ENCODE measurements at places on chromosomes 5 and 9.

DNA sequence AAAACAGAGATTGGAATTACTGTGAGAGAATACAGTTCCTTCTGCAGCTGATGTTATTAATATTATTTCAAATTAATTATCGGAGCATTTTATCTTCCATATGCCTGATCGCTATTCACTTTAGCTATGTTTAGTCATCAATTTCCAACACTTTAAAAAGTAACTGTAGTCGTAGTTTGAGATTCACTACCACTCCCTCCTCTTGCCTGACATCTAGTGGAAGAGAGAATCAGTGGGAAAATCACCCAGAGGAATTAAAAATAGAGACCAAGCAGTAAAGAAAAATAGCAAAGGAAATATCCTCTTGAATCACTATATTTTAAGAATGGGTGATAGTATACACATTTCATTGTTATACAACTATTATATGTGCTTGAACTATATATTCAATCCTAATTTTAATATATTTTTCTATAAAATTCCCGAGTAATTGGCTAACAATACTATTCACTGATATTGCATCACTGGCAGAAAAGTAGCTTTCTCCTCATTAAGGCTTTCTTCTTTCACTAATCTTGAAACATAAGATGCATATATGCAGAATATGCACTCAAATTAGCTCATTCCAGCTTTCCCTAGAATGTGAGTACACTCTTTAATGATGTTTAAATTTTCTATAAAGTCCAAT lies 708.7 kb downstream of the CDH9 start:
- DNase-seq: no peak

DNA sequence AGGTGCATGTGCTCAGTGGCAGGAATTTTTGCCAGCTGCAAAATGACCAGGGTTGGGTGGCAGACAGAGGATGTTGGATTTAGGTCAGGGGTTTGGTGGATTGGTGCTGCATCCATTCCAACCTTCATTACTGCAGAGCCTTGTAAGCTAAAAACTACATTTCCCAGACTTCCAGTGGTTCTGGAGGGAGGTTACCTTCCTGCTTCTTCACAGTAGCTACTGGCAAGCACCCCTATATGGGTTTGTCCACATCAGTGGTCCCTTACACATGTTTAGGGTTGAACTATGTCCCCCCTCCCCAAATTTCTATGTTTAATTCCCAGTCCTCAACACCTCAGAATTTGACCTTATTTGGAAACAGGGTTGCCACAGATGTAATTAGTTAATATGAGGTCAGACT lies 20.7 kb upstream of the IL17B start:
- DNase-seq: no peak

DNA sequence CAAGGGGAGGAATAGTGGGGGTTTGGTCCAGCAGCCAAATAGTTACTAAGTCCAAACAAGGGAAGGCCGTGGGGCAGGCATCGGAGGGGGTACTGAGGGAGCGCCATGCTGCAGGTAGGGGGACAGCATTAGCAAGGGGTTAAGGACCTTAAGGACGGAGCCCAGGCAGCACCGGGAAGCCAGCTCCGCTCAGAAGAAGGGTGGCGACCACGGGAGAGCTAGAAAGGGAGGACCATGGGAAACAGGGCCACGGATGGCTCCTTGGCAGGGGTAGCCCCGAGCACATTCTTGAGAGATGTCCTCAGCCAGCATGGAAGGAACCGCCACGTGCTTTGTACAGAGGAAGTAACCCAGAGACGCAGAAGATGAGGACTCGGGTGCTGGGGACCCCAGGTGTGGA lies 76.2 kb upstream of the STXBP1 start:
- DNase-seq: no peak

GRCh38 chr5:179120421-179120861 lies 60.3 kb downstream of the ZNF354C start:
- no peak for DNase-seq

GRCh38 chr5:137266186-137266585 lies 232.9 kb downstream of the SPOCK1 start:
- DNase-seq: no peak

GRCh38 chr5:133546500-133546899 lies 65.8 kb downstream of the FSTL4 start:
- DNase-seq: no peak

GRCh38 chr9:34540827-34541226 lies 18.0 kb upstream of the ENHO start:
- no peak for DNase-seq

DNA sequence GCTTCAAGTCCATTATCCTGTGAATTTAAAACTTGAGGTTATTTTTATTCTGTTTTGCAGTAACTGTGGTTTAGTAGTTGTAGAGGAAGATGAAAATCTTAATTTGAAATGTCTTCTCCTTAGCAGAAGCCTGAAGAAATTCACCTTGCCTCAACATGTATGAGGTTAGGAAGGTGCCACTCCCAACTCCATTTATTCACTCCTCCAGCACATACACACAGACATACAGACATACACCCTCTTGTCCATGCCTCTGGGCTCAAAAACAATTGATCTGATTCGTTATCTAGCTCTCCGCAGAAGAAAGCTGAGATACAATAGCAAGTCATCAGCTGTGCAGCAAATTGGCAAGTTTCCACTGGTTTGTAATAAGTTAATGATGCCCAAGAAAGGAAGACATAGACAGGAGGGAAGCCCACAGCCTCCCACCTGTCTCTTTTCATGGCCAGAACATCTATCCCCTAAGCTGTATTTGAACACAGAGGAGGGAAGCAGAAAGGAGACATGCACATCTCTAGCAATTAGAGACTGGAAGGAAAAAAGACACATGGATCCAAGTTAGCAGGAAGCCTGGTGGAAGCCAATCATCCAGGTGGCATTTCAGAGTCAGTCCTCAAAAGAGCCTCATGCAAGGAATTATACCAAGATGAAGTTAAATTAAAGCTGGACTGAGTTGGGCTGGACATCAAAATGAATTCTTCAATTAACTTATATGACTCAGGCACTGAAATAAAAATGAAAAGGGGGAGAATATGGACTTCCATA lies 257.9 kb downstream of the ASTN2 start:
- no peak for DNase-seq

- DNase-seq: no peak
Observed at GRCh38 chr9:3479514-3480352, 46.1 kb downstream of the RFX3 start.

DNA sequence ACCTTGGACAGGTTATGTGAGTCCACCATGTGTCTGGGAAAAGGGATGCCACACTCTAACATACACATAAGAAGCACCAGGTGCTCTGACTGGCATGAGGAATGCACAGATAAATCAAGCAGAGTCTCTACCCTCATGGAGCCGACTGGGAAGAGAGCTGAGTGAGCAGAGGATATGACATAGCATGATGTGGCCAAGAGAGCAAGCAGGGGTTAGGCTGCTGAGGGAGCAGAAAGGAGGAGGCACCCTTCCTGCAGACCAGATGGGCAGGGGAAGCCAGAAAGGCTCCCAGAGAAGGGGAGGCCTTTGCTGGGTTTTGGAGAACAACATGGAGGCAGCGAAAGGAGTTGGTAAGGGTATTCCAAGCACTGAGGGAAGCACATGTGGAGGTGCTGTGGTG lies 223.1 kb downstream of the GNA14 start:
- no peak for DNase-seq

DNA sequence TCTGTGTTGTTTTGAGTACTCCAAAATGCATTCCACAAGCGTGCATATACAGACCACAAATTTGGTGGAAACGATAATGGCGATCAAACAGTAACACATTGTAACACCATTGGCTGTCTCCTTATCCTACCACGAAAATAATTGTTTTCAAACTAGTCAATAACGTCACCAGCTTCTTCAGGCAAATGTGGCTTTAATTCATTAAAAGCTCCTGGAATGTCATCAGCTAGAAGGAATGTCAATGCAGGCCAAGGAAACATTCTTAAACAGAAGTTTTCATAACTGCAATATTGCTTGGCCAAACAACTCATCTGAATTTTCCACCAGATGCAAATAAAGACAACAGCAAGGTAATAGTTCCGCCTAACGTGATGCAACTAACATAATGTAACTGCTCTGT lies 71.6 kb upstream of the XPA start:
- DNase-seq: no peak

DNA sequence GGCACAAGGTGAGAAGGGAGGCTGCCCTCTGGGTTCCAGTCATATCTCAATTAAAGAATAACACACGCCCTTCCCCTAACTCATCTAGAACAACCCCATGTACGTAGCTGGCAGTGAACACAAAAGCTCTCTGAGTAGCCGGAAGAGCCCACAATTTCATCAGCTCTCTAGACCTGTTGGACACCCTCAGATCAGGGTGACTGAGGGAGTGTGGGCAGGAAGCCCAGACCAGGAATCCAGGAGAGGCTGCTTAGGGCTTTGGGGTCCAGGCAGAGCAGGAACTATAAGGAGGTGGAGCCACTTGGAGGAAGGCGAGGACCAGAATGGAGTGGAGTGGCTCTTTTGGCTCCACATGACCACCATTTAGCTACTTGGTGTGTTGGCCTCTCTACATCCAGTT lies 237.4 kb downstream of the NR3C1 start:
- DNase-seq: no peak

DNA sequence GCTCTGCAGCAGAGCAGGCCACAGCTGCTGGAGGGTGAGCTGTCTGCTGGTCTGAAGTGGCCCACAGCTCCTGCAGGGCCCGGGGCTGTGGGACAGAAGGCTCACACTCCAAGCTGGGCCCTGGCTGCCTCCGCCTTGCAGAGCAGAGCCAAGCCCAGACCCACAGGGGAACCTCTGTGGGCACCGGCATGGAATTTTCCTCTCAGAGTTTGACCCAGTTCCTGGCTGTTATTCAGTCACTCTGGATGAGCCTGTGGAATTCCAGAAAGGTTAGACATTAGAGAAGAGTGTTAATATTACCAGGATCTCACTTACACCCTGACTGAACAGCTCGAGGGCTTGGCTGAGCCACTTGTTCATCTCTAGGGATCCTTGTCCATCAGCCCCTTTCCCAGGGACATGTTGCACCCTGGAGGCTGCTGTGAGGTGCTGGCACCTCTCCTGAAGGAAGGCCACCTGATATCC lies 17.5 kb downstream of the IL9 start:
- DNase-seq: no peak

GRCh38 chr5:127564002-127564769 lies 46.7 kb downstream of the PRRC1 start:
- no peak for DNase-seq

DNA sequence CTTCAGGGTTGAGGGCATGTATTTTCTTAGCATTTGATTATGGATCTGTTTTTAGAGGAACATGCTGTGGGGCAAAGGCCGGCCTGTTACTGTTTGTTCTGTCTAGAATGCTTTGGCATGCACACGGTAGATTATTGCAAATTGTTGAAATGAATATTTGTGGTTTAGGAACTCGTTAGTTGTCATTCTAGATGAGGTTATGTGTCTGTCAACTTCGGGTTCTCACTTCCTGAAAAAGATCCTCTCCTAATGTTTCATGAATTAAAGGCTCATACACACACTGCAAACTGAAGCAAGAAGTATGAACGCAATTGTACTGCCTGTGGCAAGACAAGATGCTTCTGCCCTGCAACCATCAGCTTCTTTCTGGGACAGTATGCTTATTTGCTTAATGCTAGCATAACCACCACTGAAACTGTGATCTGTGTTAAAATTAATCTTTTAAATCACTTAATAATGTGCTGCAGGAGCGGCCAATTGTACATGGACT lies 99.6 kb downstream of the BASP1 start:
- DNase-seq: no peak

GRCh38 chr5:180487556-180487955 lies 6.6 kb upstream of the CNOT6 start:
- no peak for DNase-seq

GRCh38 chr5:143359869-143360268 lies 43.6 kb downstream of the NR3C1 start:
- no peak for DNase-seq

GRCh38 chr5:151885138-151885908 lies 39.3 kb downstream of the GLRA1 start:
- no peak for DNase-seq

- DNase-seq: no peak
Observed at GRCh38 chr9:79013715-79014610, 557.8 kb upstream of the TLE4 start.

- DNase-seq: no peak
Observed at GRCh38 chr9:101495810-101496209, 37.8 kb upstream of the RNF20 start.

- no peak for DNase-seq
Observed at GRCh38 chr5:73768-74502, 18.0 kb upstream of the PLEKHG4B start.

DNA sequence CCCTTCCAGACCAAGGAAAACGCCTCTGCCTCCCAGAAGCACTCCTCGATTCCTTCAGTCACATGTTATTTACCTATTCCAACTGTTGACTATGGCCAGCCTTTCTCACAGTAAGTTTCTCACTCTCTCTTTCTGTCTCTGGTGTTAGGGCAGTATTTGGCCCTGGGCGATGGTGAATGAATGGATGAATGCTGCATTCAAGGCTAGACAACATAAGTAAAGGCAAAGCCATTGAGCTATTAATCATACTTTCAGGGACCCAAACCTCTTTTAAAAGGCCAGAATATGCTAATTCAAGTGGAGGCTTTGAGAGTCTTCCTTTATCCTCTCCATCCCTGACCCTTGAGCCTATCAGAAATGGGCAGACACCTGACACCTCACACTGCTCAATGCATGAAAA lies 78.5 kb downstream of the SEC61B start:
- no peak for DNase-seq

- DNase-seq: no peak
Observed at GRCh38 chr5:180041301-180042274, 30.0 kb downstream of the RNF130 start.

- no peak for DNase-seq
Observed at GRCh38 chr9:136316896-136317676, 10.3 kb upstream of the GPSM1 start.

GRCh38 chr5:103489307-103489706 lies 73.3 kb downstream of the NUDT12 start:
- no peak for DNase-seq

DNA sequence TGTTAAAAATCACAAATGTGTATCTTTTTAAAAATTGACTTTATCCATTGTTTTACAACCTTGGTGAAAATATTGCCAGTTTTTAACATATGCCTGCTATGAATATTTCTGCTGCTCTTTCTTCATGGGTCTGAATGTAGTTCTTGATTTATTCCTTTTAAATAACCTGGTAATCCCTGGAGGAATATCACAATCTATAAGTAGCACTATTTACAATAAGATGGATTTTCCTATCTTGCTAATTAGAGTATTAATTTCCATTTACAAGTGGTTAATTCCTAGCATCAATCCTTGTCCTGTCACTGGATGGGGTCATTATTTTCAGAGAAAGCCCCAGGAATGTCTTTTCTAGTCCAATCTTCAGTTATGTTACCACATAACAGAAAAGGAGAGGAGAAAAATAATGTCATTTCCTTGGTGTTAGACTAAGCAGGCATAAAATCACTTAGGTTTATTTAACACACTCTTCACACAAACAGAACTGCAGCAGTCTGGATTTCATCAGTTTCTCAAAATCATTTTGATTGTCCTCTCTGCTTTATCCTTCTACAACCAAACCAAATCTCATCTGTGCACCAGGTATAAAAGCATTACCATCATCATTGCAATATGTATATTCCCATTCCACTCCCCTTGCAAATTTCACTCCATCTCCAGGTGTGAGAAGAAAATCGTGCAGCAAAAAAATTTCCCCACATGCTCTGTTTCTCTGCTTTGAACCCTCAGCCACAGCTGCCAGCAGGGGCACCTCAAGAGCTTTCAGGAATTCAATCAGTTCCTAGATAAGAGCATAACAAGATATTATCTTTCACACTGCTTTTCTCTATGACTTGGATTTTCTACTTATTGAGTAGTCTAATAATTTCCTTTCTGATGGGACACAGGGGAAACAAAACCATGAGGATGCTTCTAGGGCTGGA lies 204.1 kb downstream of the SEC61B start:
- DNase-seq: no peak
